ENCODE measurements at places on chromosomes 5 and 9.

GRCh38 chr9:77472646-77473045, 175.5 kb downstream of the GNA14 start:
- no peak for DNase-seq

GRCh38 chr9:91757782-91758181, 192.2 kb downstream of the ROR2 start:
- no peak for DNase-seq

- no peak for DNase-seq
Observed at GRCh38 chr9:88011005-88011766, 36.9 kb upstream of the CDK20 start.

DNA sequence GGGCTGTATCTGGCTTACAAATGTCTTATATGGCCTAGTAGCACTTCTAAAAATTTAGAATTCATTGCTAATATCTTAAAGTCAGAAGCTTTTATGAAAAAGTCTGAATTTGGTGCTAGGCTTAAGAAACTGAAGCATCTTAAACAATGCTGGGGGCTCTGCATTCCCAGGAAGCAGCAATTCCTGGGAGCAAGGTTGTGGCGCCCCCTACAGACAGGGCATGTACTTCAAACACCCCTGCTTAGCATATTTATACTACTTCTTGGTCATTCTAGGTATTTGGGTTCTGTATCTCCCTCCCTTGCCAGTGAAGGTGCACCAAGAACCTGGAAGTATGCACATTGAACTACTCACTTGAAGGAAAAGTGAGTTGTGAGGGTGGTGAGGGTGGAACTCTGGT, 64.6 kb upstream of the GRIA1 start:
- DNase-seq, result no peak

- no peak for DNase-seq
Observed at GRCh38 chr9:16058131-16058549, 505.3 kb downstream of the CCDC171 start.

DNA sequence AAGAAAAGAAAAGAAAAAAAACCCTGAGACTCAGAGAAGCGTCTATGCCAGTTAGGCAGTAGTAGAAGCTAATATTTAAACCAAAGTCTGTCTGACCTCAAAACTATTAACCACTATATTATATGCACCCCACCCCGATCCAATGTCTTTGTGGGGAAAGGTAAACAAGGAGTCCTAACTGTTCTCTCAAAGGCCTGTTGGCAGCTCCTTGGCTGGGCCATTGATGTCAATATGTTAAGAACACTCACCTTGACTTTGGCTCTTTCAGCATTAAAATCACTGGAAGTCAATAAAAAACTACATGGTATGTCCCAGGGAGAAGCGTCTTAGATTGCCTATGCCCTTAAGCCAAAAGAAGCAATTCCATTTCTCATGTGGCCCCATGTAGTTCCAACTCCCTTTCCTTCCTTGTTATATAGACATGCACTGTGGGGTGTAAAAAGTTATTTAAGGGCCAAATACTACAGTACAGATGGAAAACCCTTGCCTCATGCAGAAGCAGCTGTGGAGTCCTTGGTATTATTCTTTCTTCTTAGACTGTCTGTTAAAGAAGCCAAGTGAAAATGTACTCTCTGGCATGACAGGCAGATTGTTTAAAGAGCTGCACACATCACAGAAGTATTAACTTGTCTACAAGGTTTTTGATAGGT, 308.6 kb upstream of the RPS23 start:
- DNase-seq, result no peak

DNA sequence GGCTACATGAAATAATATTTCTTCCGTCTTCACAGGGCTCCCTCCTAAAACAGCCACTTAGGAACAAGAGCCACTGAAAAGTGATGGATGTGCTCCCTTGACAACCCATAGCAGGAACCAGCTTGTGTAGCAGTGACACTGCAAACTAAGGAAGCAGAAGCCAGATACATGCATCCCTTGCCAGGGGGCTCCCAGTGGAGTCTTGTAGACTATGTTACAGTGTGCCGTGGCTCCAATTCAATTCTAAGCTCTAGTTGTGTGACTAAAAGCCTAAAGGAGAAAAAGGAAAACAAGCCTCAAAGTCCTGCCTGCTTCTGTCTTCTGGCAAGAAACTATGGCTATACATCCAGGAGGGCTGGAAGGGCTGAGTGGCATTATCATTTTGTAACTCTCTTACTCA, 12.2 kb upstream of the TAF1L start:
- DNase-seq, result no peak

DNA sequence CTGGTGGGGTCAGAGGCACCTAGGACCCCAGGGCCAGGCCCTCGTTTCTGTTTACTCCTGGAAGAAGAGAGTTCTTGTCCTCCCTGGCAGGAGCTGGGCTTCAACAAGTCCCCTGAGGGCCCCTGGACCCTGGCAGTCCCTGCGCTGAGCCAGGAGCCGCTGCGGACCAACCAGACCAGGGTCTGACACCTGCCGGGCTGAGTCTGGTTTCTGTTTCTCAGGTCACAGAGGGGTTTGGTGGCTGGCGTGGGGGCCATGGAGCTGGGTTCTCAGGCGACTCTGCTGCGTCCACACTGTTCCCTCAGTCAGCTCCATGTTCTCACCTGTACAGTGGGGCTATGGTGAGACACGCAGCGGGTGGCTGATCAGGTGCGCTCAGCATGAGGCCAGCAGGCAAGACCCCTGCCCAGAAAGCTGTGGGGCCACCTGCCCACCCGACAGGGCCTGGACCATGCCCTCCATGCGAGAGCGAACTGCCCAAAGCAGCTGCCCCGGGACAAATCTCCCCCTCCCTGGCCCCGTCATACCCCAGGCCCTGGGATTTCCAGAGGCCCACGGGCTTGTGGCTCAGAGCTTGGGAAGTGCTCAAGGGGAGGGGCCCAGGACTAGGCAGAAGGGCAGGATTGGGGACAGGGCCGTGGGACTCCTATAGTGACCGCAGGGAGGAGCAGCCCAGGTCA, 17.9 kb upstream of the NOTCH1 start:
- DNase-seq, result no peak

GRCh38 chr5:42591015-42591414, 165.6 kb upstream of the CCDC152 start:
- no peak for DNase-seq

- no peak for DNase-seq
Observed at GRCh38 chr9:100281676-100282387, 70.9 kb downstream of the TEX10 start.

DNA sequence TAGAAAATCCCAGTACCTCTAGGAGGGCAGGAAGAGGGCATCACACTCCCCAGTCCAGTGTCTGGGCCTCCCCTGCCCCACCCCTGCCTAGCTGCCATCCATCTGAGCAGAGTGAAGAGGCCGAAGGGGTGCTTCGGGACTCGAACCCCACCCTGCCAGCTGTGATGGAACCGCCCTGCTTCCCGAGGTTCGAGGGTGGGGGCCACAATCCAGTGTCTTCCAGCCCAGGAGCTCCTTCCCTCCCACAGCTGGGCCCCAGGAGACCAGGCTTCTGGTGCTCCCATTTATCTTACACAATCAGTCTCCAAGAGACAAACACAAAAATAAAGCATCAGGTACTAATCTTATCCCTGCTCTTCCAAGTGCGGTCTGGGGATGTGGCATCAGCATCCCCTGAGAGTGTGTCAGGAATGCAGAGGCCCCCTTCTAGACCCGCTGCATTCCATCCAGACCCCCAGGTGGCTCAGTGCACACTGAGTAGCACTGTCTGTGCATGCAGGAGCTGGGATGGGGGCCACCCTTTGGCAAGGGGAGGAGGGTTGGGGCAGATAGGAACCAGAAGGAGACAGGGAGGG, 122.8 kb upstream of the TBC1D2 start:
- DNase-seq, result no peak

GRCh38 chr9:80698725-80699410, 990.5 kb downstream of the TLE1 start:
- no peak for DNase-seq

DNA sequence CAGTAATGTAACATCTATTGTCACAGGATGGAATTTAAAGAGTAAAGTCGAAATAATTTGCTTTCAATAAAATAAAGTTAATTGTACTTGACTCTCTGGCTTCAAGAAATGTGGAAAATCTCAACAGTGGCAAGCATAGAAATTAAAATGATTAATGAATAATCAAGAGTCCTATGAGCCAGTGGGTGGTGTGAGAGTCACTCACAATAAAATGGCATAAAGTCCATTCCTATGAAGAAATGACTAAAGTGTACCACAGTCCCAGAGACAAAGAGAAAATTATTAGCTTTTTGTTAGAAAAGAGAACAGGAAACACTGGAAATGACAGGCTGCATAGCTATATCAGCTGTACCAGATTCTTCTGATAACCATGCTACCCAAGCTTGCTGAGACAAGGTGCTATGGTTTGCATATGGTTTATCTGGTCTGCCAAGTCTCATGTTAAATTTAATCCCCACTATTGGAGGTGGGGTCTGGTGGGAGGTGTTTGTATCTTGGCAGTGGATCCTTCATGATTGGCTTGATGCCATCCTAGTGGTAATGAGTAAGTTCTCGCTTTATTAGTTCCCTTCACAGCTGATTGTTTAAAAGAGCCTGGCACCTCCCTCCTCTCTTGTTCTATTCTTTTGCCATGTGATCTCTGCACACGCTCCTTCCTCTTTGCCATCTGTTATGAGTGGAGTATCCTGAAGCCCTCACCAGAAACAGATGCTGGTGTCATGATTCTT, 647.7 kb upstream of the ITGA1 start:
- DNase-seq, result no peak

GRCh38 chr5:107700481-107700880, 29.7 kb upstream of the EFNA5 start:
- no peak for DNase-seq

DNA sequence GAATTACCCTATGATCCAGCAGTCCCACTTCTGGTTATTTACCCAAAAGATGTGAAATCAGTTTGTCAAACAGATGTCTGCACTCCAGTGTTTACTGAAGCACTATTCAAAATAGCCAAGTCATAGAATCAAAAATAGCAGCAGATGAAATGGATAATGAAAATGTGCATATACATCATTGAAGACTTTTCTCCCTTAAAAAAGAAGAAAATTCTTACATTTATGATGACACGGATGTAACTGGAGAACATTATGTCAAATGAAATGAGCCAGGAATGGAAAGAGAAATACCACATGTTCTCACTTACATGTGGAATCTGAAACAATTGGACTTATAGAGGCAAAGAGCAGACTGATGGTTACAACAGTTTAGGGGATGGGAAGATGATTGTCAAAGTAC, 21.5 kb upstream of the PLEKHG4B start:
- DNase-seq, result no peak

GRCh38 chr5:33576726-33577590, 136.2 kb downstream of the TARS1 start:
- DNase-seq, result no peak

DNA sequence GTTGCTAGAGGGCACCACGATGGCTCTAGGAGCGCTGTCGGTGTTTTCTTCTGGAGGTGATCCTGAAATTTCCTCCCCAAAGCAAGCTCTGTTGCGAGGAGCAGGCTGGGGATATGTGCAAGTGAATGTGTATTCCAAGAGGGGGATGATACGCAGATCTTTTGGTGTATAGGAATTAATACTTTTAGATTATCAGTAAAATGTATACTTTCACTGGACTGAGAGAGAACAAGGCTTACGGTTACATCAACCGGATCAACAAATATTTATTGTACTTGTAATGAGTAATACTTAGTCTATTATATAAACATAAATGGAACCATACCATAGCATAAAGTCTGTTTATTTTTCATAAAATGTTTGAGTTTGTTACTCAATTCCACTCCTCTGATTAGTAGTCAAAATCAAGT, 632 bp upstream of the PRKAA1 start:
- no peak for DNase-seq

GRCh38 chr5:131664929-131665328, 29.9 kb upstream of the RAPGEF6 start:
- DNase-seq, result no peak

GRCh38 chr9:100111235-100111634, 12.2 kb downstream of the INVS start:
- DNase-seq, result no peak

DNA sequence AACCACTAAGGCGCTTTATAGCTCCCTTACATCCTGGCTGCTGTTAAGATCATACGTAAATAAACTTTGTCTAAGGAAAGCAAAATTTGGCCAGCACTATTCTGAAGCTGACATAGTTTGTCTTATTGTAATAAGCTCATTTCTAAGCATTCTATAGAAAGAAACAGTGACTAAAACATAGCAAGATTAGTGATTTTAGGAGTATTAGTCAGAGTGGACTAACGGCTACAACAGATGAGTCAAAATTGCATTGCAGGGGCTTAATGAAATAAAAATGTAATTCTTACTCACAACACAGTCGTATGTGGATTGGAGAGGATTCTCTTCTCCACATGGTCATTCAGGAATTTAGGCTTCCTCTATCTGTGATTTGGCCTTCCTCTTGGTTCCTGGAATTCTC, 347.6 kb downstream of the GADD45G start:
- DNase-seq, result no peak

DNA sequence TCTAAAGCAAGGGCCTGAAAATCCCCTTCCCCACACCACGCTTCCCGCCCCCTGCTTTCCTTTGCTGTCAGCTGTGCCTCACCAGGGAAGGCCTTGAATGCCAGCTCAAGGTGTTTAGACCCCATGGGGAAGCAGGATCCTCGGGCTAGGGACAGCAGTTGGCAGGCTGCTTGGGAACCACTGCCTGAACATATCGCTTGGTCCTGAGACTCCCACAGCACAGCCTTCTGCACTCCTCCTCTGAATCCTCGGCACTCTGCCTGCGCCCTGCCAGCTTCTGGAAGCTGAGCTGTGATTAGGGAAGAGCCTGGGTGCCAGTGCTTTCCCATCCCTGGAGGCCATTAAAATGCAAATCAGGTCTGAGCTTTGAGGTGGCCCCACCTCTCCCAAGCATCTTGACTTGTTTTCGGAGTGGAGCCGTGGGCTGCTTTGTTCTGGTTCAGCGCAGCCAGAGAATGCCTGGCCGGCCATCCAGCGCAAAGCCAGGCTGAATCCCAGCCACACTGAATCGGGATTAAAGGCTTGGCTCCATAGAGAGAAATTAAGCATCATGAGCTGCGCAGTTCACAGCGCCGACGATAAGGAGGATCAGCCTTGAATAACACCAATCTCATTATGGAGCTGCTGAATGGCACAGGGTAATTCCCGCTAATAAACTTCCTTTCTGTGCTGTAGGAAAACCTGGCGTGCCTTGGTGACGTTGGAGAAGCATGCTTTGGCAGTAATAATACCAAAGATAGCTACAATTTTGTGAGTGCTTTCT, 40.0 kb downstream of the AMBP start:
- DNase-seq, result no peak

DNA sequence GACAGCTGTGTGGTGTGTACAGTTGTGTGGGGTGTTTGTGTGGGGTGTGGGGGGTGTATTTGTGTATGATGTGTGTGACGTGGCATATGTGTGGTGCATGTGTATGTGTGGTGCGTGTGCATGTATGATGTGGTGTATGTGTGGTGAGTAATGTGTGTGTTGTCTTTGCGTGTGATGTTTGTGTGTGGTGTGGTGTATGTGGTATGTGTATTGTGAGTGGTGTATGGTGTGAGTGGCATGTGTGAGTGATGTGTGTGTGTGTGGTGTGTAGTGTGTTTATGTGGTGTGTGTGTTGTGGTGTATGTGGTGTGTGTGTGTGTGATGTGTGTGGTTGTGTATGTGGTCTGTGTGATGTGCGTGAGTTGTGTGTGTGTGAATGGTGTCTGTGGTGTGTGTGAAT, 191.1 kb downstream of the MELK start:
- DNase-seq, result no peak

Measured in stimulated activated CD8-positive, alpha-beta memory T cell treated with anti-CD3 and anti-CD28 coated beads, Interleukin-7, amount 100 ng/mL, for 1 hour (primary cell).